NCI-H1105 treated with DMSO at 0.1 percent for 48 hours (cell line): ENCODE measurements at places on chromosomes 3 and 15.

DNA sequence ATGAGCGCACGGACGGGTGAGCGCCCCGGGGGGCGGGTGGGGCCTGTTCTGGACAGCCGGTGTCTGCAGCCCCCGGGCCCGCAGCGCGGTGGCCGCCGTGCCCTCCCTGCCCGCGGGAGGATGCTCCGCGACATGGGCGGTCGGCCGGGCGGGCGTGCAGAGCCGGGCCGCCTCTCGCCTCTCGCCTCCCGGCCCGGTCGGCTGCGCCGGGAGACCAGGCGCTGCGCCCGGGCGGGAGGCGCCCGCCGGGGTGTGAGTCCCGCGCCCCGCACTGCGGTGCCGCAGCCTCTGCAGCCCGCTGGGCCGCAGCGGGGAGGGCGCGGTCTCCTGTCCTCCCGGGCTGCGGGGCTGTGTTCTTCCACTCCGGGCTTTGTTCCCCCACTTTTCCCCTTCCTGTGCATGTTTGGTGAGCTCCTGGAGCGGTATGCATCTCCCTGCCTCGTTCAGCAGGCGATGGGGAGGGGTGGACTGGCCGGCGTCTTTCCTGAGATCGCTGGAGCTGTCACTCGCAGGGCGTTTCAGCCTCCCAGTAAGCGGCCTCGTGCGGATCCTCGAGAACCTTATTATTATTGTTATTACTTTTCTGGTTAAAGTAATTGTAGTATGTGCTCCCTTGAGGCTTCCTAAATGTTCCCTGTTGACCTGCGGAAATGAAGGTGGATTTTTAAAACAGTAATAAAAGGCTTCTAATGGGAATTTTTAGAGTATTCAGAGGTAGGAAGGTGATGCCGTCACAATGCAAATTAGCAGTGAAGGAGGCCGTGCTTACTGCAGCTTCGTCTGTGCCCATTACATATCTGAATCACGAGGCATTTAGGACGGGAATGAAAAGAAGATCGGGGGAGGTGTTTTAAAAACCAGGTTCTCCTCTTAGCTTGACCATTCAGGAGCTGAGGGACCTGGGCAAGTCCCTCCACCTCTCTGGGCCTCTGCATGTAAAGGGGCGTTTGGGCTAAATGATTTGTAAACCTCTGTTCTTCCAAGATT is 593 bp downstream of the TMOD2 start:
- peak; percentile 25 for DNase-seq

GRCh38 chr3:129259612-129260477 is 10.4 kb downstream of the COPG1 start:
- DNase-seq: no peak

DNA sequence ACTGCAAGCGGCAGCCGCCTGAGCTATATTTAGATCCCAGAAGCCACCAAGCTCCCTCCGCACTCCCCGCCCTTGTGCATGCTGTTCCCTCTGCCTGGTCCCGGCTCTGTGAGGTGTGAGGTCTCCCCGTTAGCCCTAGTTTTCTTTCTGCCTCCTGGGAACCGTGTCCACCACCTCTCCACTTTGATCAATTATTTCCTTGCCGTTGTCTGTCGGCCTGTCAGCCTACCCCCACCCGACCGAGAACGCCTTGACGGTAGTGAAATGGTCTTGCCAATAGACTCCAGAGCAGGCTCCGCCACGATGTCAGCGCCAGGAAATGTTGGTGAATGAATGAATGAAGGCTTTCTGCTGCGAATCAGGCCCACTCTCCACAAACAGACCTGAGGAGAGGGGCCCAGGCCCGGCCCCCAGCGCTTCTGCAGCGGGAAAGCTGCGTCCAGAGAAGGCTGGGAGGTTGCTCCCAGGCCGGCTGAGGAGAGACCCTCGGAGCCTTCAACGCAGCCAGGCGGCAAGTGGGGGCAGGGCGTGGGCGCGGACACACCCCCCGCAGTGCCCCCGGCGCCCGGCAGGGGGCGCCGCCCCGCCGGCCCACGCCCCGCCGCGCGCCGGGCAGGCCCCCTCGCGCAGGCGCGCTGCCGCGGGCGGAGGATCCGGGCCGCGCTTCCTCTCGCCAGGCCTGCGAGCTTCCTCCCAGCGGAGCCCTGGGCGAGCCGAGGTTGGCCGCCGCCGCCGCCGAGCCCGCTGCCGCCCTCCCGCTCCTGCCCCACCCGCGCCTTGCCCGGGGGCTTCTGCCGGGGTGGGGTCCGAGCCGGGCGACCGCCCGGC is at the start of gene CSK:
CSK (plus strand) TSS at position 650 of the 828 bp plus-strand sequence. CDS start 16,218 bp downstream, outside the sequence.
- peak; percentile 25 for DNase-seq

GRCh38 chr15:96416934-96417759 is 86.6 kb downstream of the NR2F2 start:
- DNase-seq: no peak

GRCh38 chr15:59291213-59291549 is 81.5 kb downstream of the MYO1E start:
- DNase-seq: no peak
